ENCODE measurements at places on chromosomes 4 and X.

DNA sequence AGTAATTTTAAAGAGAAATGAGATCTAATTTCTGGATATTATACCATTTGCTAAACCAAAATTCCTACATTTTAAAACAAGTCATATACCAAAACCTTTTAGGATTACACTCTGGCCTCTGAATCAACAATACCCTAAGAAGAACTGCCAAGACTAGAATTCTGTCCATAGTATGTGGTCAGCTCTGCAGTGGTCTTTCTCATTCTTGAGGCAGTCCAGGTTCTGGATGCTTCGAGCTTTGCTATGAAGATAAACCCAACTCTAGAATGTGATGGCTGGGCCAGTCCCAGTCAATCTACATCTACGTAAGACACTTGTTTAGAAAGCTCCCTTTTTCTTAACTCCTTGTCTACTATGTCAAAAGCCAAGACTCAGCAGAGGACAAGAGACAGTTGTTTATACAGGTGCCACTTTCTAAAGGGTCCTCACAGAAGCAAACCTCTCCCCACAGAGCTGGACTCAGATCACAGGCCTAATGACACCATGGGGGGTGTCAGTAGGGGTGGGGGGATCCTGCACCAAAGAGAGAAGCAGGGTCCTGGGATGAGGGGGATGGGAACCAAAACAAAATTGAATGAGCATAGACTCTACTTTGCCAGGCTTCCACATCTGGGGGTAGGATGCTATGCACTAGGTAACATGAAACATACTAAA is 63.2 kb downstream of the SH3RF1 start:
- DNase-seq: no peak

DNA sequence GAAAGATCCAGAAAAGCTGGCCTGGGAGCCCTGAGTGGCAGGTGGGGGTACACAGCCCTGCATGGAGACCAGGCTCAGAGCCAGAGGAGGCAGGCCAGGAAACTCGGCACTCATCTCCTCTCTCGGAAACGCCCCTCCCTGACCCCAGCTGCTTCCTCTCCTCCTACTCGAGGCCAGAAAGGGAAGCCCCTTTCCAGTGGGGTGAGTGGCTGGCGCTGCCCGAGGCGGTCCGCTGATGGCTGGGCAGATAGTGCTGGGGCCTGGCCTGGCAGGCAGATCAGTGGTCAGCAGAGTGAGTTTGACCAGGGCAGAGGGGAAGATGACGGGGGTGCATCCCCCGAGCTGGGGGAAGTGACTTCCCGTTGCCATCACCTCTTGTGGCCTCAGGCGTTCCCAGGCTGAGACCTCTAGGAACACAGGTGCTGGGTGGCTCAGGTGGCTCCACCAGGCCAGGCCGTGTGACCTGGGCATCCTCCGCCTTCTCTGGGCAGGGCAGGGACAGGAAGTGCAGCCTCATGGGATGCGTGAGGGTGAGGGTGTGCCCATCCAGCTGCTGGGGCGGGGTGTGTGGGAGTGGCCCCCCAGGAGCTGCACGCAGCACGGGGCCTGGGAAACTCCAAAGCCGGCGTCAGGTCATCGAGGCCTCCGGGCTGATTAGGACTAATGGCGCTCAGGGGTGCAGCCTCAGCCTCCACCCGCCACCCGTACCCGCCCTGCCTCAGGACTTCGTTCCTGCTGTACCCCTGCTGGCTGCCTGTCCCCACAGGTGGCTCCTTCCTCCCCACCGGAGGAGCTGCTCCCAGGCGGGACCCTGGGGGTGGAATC is 5.7 kb downstream of the SH3BP2 start:
- DNase-seq: peak; percentile 96

DNA sequence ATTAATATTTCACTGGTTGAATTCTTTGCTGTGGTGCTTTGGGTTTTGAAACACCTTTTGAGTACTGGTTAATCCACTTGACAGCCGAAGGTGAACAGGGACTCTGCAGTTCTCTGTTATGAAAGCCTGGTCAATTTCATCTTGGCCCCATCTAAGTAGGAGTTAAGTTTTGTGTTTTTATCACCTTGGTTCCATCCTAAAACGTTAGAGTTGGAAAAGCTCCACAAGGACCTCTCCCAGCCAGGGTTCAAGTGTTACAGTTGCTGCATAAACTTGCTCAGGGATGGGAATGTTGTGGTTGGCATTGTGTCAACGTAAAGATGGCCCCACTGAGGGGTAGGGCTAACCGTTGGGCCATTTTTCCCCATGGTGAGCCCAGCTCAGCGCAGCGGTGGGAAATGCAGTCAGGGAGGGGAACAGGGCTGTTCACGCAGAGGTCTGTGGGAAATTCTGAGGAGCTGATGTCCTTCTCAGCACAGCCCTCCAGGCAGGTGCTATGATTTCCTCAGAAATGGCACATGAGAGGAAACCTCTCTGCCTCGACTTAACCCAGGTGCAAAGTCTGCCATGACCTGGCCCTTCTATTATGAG is 188.7 kb downstream of the STIM2 start:
- no peak for DNase-seq

DNA sequence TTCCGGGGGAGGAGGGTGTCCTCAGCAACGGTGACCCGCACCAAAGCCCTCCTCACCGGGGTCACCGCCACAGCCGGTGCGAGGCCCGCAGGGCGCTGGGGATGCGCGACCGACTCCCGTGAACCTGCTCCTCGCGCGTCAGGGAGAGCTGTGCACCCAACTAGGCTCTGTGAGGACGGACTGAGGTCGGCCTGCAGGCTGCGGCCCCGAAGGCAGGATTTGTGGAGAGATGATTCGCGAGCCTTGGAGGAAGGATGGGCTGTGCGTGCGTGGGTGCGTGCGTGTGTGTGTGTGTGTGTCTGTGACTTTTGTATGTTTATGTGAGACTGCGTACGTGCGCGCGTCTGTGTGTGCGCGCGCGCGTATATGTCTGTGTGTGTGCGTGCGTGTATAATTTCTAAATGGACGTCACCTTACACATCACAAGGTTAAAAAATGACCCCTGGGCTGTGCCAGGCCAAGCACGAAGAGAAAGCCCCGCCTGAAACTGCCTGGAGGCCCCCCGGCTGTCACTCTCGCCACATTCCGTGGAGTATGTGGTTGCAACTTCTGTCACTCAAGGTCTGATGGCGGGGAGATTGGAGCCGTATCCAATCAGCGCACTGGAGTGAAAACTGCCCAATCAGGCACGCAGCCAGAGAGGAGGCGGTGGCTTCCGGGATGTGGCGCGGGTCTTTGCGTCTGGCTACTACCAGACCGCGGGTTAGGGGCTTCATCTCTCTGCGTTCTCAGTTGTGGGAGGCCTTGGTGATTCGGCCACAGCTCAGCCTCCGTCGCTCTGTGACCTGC is at the start of gene ZNF141:
TSS of gene ZNF141 (plus strand) at position 672 of the 789 bp plus-strand sequence. CDS start 170 bp downstream, outside the sequence.
- peak; percentile 80 for DNase-seq

- no peak for DNase-seq
Observed at GRCh38 chrX:49292400-49293362, 10.8 kb upstream of the GAGE10 start.

- no peak for DNase-seq
Observed at GRCh38 chrX:38409289-38409688, 56.9 kb downstream of the OTC start.

GRCh38 chr4:77443941-77444340 is 161.7 kb upstream of the CXCL13 start:
- DNase-seq: no peak

GRCh38 chr4:52850406-52851124 is 11.6 kb upstream of the RASL11B start:
- no peak for DNase-seq

DNA sequence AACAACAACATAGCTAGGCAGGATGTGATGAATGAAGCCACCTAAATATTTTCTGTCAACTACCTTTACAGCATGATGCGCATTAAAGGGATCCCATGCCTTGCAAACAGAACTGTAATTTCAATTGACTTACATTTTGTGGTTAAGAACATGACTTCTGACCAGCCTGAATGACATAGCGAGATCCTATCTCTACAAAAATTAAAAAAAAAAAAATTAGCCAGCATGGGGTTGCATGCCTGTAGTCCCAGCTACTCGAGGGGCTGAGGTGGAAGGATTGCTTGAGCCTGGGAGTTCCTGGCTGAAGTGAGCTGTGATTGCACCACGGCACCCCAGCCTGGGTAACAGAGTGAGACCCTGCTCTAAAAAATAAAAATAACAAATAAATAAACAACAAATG is 680.6 kb downstream of the IQCM start:
- no peak for DNase-seq

All from PC-9 (cell line).